Naive B cell (primary cell): ENCODE measurements at places on chromosomes 11 and 22. TPM values are rescaled to one million over a fixed set of nuclear protein-coding genes. Genes with fewer than 3 reads are reported as not detected.

- no peaks in the 10 kb centered on the region for H3K27me3 ChIP-seq
- no peak for DNase-seq
- peak overlapping the region; percentile 40 for H3K4me3 ChIP-seq
Measured at GRCh38 chr11:794013-794765, 3.9 kb downstream of the SLC25A22 start.

Gene IL17REL
- not detected for polyA plus RNA-seq

DNA sequence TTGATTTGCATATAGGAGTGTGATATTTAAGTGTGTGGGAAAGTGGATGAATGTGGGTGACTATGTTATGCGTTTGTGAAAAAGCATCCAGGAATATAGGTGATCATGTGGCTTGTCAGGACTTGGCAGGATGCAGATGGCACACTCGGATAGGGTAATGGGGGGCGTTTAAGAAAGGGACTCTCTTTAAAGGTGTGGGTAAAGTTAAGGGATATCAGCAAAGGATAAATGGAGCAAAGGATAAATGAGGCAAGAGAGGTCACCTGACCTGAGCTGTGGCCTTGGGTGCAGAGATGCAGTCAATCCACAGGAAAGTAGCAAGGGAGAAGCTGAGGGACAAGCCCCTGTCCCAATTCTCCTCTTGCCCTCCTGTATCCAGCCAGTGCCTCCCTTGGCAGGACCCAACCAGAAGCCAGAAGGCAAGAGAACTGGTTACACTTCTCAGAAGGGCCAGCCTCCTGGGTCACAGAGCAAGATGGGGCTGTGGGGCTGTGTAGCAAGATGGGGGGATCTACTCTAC, 47.5 kb upstream of the GRAMD1B start:
- no peak overlapping the region for H3K4me3 ChIP-seq
- H3K4me1 ChIP-seq: no peaks in the 10 kb centered on the region
- no peak for DNase-seq
- H3K27ac ChIP-seq: no peak overlapping the region
- H3K27me3 ChIP-seq: no peaks in the 10 kb centered on the region

DNA sequence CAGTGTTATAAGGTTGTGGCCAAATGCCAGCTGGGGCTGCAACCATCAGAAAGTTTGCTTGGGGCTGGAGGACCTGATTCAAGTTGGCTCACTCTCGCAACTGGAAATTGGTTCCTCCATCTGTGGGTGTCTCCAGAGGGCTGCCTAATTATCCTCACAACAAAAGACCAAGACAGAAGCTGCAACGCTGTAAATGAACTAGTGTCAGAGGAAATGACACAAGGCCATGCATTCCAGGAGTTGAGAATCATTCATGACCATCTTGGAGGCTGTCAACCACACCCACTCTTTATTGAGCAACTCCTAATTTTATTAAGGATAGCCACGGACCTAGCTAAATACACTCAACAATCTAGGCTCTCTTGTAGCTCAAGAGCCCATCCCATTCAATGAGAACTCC, 1060.8 kb downstream of the OPCML start:
- H3K27me3 ChIP-seq: no peaks in the 10 kb centered on the region
- DNase-seq: no peak
- no peak overlapping the region for H3K27ac ChIP-seq

Gene MCHR1
- not detected for polyA plus RNA-seq
